ENCODE measurements at places on chromosomes 11 and 22.

GRCh38 chr11:36026315-36026968 is 82.6 kb downstream of the LDLRAD3 start:
- no peak for DNase-seq

- no peak for DNase-seq
These were observed 1255.2 kb downstream of the LRRC4C start for GRCh38 chr11:40204228-40204627.

DNA sequence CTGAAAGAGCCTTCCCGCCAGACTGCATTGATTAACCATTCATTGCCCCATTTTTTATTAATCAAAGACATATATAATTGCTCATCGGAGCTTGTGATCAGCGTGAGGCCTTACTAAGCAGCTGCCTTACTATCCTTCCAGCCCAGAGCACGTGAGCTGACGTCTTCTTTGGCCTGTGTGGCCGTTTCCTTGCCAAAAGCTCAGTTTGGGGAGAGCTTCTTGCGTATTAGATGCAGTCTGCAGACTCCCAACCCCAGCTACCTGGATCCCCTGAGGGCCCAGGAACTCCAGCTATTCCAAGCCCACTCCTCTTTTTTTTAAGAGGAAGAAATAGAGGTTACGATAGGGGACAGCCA is 784 bp upstream of the SLC43A3 start:
- no peak for DNase-seq

- no peak for DNase-seq
These were observed 5.5 kb downstream of the OR56A1 start for GRCh38 chr11:6025056-6025455.

DNA sequence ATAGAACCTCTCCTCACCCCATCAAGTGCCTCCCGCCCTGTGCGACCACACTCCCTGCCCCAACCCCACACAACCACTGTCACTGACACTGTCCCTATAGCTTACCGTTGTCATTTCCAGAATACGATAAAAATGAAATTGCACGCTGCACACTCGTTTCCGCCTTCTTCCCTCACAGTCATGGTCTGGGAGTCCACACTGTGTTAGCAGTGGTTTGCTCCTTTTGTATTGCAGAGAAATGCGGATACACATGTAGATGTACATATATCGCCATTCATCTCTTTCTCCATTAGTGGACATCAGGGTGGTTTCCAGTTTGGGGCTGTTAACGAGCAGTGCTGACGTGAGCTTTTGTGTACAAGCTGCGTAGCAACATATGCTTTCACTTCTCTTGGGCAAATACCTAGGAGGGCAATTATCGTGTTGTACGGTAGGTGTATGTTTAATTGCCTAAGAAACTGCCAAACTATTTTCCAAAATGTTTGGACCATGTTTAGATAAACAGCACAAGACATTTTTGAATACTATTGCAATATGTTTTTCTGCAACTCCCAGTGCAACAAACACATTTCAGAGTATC is 59.2 kb upstream of the CD5 start:
- DNase-seq = no peak

Measured in COLO829 (cell line).